Suprapubic skin (tissue), 4 donors: ENCODE measurements at places on chromosomes 3 and 15. TPM values are rescaled to one million over a fixed set of nuclear protein-coding genes. Genes with fewer than 3 reads are reported as not detected.

The RTP1 gene
- not detected for total RNA-seq

The ZIC1 gene
- total RNA-seq = not detected

The HYAL1 gene
- total RNA-seq = 29.4 TPM

The SLC6A11 gene
- 4.3 TPM for total RNA-seq

The CERS3 gene
- total RNA-seq = 151 TPM

The MESP1 gene
- total RNA-seq = 0.57 TPM

The GOLGA8G gene
- total RNA-seq = not detected

The COPG1 gene
- total RNA-seq = 83.4 TPM

The CD96 gene
- total RNA-seq = 0.55 TPM

The SLC6A20 gene
- total RNA-seq = 0.42 TPM

The CSK gene
- total RNA-seq = 45.2 TPM

The SLC12A1 gene
- total RNA-seq = not detected

The KLHL6 gene
- total RNA-seq = 0.55 TPM

The NME9 gene
- total RNA-seq = not detected

The CD86 gene
- 3.8 TPM for total RNA-seq

The BTBD1 gene
- total RNA-seq = 53.4 TPM

The MYRIP gene
- total RNA-seq = 4.4 TPM

The HIGD2B gene
- not detected for total RNA-seq

The LRRIQ4 gene
- total RNA-seq = not detected

The EOMES gene
- total RNA-seq = not detected

The MOBP gene
- not detected for total RNA-seq

The SGO1 gene
- 1.6 TPM for total RNA-seq

The POLQ gene
- total RNA-seq = 0.89 TPM

The TGM4 gene
- 0.56 TPM for total RNA-seq

The SLC38A3 gene
- total RNA-seq = 0.48 TPM

The KCNMB2 gene
- total RNA-seq = not detected

The RAD18 gene
- total RNA-seq = 4.7 TPM

The KLHL40 gene
- not detected for total RNA-seq

The EBLN2 gene
- total RNA-seq = 5.2 TPM

The DUOX1 gene
- total RNA-seq = 188 TPM

The EPHA6 gene
- not detected for total RNA-seq

The CCDC191 gene
- total RNA-seq = 10.9 TPM

The CYP1A2 gene
- not detected for total RNA-seq

The CRTC3 gene
- total RNA-seq = 23.6 TPM

The CHRNA5 gene
- 2.8 TPM for total RNA-seq

The RETNLB gene
- total RNA-seq = not detected

The HTR3D gene
- not detected for total RNA-seq

The REC114 gene
- not detected for total RNA-seq

The PARP6 gene
- total RNA-seq = 102 TPM

The TMCO5A gene
- not detected for total RNA-seq

The FRMD4B gene
- 74.6 TPM for total RNA-seq

The SLC12A8 gene
- total RNA-seq = 5.3 TPM

The DGKG gene
- 4.0 TPM for total RNA-seq

The PLEKHO2 gene
- 13.8 TPM for total RNA-seq

The SHC4 gene
- total RNA-seq = 2.5 TPM

The CGNL1 gene
- total RNA-seq = 7.1 TPM

The CFAP92 gene
- total RNA-seq = 0.11 TPM
